ENCODE measurements at places on chromosomes 12 and 14. TPM values are rescaled to one million over a fixed set of nuclear protein-coding genes. Genes with fewer than 3 reads are reported as not detected.

- no peaks in the 10 kb centered on the region for H3K4me1 ChIP-seq
- H3K4me3 ChIP-seq: no peak overlapping the region
- DNase-seq: no peak
- H3K27me3 ChIP-seq: no peaks in the 10 kb centered on the region
- H3K36me3 ChIP-seq: no peaks in the 10 kb centered on the region
- no peak overlapping the region for H3K27ac ChIP-seq
Observed at GRCh38 chr12:66014818-66015217, 115.7 kb downstream of the LLPH start.

GRCh38 chr12:55226523-55226922 is 5.7 kb downstream of the OR10A7 start:
- H3K4me3 ChIP-seq: no peak overlapping the region
- H3K4me1 ChIP-seq: no peaks in the 10 kb centered on the region
- H3K27ac ChIP-seq: no peak overlapping the region
- H3K36me3 ChIP-seq: no peaks in the 10 kb centered on the region

DNA sequence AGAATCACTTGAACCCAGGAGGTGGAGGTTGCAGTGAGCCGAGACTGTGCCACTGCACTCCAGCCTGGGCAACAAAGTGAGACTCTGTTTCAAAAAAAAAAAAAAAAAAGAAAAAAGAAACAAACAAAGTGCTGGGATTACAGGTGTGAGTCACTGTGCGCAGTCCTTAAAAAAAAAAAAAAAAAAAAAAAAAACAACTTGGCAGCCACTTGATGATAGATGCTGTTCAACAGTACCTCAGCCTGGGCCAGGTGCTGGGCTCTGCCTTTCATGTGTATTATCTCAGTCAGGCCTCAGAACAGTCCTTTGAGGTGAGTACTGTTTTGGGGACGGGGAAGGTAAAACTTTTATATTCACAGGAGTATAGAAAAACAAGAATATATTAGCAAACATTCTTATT is 9.6 kb downstream of the ACADS start:
- no peak overlapping the region for H3K4me3 ChIP-seq
- H3K27ac ChIP-seq: no peak overlapping the region
- H3K4me1 ChIP-seq: peaks cover 14% of the 10 kb centered on the region
- DNase-seq: no peak
- peaks cover 24% of the 10 kb centered on the region for H3K36me3 ChIP-seq

CRY1 gene
- total RNA-seq: 9.8 TPM

ADCY4 gene
- 7.2 TPM for total RNA-seq

C12orf54 gene
- total RNA-seq: not detected

Measured in liver (tissue), 10 donors.